ENCODE measurements at places on chromosomes 12 and 14.

DNA sequence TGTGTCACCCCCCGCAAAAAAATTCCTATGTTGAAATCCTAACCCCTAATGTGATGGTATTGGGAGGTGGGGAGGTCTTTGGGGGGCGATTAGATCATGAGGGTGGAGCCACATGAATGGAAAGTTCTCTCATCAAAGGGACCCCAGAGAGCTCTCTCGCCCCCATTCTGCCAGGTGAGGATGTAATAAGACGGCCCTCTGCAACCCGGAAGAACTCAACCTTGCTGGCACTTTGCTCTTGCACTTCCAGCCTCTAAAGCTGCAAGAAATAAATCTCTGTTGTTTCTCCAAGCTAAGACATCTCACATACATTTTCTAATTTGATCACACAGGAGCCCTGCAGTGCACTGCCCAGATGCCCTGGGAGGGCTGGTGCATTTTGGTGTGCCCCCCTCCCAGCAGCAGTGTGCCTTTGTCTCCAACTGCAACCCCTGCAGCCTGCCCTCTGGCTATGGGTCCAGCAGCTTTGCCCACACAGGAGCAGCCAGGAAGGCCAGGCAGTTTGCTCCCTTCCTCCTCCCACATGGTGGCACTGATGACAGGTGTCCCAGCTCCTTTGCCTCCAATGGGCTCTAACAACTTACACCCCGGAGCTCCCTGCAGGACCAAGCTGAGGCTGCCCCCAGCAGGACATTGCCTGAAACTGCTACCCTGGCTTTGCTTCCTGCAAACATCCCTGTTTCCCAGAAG lies 59.3 kb downstream of the C14orf132 start:
- DNase-seq: peak; percentile 67

DNA sequence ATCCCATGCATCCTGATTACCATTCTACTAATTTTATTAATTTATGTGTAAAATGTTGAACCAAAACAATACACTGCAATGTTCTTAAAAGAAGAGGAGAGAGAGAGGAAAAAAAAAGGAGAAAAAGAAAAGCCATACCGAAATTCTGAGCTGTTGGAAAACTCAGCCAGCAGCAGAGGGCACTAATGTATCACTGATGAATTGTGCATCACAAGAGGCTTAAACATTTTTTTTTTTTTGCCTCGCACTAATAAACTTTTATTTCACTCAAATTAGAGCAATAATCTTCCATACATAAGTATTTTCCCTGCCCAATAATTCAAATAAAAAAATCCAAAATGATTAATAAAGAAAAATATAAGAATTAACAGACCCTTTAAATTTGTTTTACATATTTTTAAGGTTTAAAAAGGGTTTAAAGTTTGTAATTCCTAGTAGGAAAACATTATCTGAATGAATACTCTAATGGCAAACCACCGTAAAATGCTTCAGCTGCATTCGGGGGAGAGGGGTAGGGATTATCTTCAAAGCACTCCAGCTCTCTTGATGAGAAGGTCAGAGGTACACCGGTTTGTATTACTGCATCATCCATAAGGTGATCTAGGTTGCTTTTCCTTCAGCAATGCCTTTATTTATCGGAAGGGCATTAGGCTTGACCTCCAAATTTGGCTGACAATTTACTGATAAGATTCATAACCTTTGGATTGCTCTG lies 41.9 kb downstream of the ATP23 start:
- DNase-seq: peak; percentile 51

GRCh38 chr14:75214558-75214957 lies 38.1 kb upstream of the TMED10 start:
- DNase-seq: no peak

GRCh38 chr14:50772412-50772811 lies 58.5 kb downstream of the NIN start:
- no peak for DNase-seq

DNA sequence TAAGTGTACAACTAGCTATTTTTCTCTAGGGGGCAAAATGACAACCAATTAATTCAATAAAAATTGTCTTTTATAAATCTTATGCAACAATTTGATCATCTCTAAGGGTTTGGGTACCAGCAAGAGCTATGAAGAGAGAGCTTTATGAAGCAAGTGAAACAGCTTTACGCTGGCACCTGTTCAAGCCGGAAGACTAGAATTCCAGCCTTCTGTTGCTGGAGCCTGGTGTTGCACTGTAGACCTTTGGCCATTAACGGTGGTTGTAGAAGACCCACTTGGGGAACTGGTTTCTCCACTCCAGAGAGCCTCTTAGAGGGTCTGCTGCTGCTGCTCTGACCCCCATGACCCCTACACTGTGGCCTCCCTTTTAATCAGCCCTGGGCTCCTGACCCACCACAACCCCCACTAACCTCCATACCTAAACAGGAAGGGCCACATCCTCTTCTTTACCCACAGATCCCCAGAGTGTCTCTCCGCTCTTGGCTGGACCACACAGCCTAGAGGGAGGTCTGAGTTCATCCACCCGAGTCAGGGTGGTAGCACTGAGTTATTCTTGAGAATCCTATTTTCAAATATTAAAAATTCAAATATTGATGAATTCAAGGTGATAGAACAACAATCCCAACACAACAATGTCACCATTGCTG lies 54.6 kb upstream of the STON2 start:
- no peak for DNase-seq

GRCh38 chr12:69913526-69913925 lies 88.5 kb downstream of the MYRFL start:
- DNase-seq: no peak

- DNase-seq: no peak
Observed at GRCh38 chr12:122172262-122172939, 1.6 kb downstream of the IL31 start.

GRCh38 chr14:33610121-33610520 lies 340.8 kb downstream of the EGLN3 start:
- no peak for DNase-seq

All from NCI-H526 treated with DMSO at 0.1 percent for 48 hours (cell line).